ENCODE measurements at places on chromosomes 11 and 22.
A peak's percentile ranks its signal among the peaks of the same experiment; 100 is the strongest.

- no peak for DNase-seq
Measured at GRCh38 chr11:130435671-130436070, 7.3 kb upstream of the ADAMTS8 start.

GRCh38 chr22:37248251-37248650, 4.2 kb upstream of the RAC2 start:
- no peak for DNase-seq

DNA sequence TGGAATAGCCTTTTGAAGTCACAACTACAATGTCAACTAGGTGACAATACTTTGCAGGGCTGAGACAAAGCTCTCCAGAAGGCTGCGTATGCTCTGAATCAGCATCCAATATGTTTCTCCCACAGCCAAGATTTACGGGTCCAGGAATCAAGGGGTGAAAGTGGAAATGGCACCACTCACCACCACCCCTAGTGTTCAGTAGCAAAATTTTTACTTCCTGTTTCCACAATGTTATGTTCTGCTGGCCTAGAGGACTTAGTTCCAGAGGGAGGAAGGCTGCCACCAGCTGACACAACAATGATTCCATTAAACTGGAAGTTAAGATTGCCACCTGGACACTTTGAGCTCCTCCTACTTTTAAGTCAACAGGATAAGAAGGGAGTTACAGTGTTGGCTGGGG, 68.5 kb upstream of the MPEG1 start:
- no peak for DNase-seq

DNA sequence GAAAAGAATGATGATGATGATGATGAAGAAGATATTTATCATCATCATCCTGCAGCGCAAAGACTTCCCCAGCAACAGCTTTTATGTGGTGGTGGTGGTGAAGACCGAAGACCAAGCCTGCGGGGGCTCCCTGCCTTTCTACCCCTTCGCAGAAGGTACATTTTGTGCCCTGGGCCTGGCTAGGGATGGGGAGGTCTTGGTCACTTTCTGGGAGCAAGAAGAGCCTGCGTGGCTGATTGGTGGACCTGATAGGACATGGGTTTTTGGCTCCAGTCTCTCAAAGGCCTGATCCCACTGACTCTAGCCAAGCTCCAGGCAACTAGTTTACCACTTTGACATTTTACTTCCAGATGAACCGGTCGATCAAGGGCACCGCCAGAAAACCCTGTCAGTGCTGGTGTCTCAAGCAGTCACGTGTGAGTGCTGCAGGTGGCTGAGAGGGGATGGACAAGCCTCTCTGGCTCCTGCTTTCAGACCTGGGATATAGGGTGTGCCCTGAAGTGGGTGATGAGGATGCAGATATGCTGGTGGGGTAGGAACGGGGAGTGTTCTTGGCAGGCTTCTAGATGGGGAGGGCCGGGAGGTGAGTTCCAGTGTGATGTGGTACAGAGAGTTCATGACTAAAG, 5.3 kb downstream of the SIDT2 start:
- DNase-seq: no peak

DNA sequence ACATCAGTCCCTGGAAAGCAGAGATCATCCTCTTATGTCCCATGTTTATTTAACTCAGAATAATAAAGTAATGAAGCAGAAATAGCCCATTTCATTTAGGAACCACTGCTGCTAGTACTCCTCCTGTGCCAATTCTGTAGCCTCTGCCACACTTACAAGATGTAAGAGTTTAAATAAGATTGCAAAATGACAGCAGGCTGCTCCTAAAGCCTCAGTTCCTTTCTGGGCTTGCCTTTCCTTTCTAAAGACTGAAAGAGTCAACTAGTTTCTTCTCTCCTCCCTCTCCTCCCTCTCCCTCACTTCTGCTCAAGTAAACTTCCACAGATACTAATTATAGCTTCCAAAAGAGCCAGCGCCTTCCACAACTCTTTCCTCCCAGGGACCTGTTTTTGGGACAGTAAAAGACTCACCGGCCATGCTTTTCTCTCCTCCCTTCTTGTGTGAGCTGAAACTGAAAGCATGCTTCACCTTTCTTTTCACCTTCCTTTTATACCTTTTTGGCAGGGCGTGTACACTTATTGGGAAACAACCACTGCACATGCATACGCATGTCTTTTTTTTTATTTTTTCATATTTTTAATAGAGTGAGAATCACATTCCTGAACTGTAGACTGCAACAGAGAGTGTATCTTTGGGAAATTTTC, 26.1 kb upstream of the CARD16 start:
- DNase-seq: no peak

DNA sequence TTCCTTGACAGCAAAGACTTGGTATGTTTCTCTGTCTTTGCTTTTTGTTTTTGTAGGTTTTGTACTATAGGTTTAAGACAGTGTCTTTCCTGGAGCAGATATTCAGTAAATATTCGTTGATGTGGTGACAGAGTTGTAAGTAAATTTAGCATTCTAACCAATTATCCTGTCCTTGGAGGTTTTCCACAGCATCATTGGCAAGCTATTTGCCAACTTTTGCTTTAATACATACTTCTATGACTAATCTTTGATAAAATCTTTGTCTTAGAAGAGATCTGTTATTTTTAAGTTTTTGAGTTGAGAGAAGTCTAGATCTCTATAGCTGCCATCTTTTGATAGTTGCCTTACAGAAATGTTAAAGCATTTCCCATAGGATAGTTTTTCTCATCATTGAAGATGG, 3.8 kb downstream of the USP47 start:
- no peak for DNase-seq

GRCh38 chr11:41989823-41990380, 530.5 kb upstream of the LRRC4C start:
- DNase-seq: no peak

- peak; percentile 32 for DNase-seq
Measured at GRCh38 chr22:36757668-36758211, 18.2 kb downstream of the IFT27 start.

DNA sequence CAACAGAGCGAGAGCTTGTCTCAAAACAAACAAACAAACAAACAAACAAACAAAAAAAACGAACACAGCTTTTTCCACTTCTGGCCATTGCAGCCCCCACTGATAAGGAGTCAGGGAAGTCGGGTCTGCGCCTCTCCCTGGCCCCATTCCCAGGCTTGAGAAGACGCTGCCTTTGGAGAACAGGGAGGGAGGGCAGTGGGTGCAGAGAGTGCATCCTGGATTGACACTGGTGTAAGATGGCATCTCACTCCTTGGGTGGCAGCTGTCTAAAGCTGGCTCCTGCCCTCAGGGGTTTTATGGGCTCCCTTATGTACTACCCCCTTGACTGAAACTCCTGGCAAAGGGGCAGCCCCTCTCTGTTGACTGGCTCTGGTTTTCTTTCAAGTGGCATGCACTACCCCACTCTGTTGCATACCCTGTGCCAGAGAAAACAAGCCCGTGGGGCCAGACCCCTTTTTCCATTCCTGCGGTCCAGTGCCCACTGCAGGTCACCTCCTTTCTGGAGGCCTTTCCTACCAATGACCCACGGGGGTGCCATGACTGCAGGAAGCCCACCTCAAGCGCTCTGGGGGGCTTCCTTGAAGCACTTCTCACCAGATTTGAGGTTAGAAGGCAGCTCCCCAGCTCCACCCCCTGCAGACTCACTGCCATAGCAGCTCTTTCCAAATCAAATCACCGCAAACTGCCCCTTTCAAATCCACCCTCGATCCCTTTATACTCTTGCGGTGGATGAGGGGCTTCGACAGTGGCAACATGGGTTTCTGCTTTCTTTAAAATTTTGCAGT, 12.7 kb downstream of the DRAP1 start:
- DNase-seq: no peak

Measured in AG09309 (cell line).